HS-27A (cell line): ENCODE measurements at places on chromosomes 3 and 15.

- DNase-seq, result no peak
These were observed 156.6 kb upstream of the SLC24A5 start for GRCh38 chr15:47964229-47964628.

- no peak for DNase-seq
These were observed 26.7 kb downstream of the KLHL24 start for GRCh38 chr3:183662099-183662498.

GRCh38 chr15:65981837-65982626, 112.7 kb downstream of the RAB11A start:
- no peak for DNase-seq

DNA sequence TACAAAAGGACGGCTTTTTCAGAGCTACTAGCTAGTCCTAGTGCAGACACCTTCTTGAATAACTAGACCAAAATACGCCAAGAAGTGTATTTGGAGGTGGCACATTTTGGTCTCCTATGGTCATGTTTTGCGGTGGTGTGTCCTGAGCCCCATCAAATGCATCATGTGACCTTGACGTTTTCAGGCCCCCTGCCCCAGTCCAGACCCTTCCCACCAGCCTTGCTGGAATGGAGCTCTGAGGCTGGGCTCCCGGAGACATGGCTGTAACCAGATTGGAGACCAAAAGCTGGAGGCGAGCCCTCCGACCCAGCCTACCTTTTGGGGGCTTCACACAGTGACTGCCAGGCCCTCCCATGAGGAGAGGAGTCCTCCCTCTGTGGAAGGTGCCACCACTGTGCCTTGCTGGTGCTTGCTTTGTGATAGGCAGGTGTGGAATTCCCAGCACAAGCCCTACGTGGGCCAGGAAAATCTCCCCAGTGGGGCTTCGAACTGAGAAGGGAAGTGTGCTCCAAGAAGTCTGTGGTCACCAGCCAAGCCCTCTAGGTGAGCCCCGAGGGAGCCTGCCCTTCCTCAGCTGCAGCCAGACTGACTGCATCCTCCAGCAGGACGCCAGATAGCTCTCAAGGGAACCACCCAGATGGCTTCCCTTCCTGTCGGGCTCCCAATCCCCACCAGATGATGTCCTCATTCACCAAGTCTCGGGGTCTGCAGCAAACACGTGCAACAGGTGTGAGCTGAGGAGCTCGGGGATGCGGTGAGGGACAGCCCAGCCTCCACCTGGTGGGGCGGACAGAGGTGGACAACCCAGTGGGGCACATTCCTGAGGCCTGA, 126.2 kb downstream of the ASB7 start:
- no peak for DNase-seq

DNA sequence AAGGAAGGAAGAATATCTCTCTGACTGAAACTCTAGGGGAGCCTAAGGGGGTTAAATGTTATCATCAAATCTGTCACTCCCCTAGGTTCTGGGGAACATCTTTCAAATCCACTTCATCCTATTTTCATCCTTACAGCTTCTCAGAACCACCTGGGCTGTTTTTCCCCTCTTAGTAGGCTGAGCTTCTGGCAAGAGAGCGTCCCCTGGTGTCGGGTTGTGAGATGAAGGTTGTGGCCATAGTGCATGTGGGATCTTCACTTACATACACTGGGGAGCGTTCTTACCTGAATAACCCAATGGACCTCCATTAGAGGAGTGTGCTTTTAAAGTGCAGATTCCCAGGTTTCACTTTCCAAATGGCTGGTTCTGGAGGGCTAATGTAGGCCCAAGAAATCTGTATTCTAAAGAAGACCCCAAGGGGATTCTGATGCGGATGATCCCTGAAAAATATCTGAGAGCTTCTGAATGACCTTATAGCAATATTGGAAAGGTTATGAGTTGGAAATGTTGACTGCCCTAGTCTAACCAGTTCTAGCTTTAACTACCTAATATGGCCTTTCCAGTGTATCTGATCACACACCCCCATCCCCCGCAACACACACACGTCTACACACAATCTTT, 663.7 kb downstream of the AGBL1 start:
- peak; percentile 17 for DNase-seq

- DNase-seq, result no peak
These were observed 7.4 kb downstream of the APPL1 start for GRCh38 chr3:57234613-57235575.

- no peak for DNase-seq
These were observed 74.4 kb upstream of the CTDSPL start for GRCh38 chr3:37787153-37787867.

GRCh38 chr3:134079761-134080160, 50.0 kb upstream of the SLCO2A1 start:
- DNase-seq, result no peak

DNA sequence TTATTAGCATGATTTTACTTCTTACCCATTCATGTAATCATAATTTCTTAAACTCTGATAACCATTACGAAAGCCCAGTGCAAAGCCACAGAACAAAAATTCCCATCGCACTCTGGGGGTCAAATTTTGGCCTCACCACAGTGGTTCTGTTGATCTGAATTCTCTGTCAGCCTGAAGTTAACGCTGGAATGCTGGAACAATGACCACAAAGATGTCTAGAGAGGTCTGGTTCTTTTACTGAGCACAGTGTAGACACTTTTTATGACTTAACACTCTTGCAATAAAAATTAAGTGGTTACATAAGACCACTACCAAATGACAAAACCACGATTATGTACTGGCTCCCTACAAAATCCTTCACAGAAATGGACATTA, 94.7 kb downstream of the PDZRN3 start:
- DNase-seq, result peak; percentile 31

DNA sequence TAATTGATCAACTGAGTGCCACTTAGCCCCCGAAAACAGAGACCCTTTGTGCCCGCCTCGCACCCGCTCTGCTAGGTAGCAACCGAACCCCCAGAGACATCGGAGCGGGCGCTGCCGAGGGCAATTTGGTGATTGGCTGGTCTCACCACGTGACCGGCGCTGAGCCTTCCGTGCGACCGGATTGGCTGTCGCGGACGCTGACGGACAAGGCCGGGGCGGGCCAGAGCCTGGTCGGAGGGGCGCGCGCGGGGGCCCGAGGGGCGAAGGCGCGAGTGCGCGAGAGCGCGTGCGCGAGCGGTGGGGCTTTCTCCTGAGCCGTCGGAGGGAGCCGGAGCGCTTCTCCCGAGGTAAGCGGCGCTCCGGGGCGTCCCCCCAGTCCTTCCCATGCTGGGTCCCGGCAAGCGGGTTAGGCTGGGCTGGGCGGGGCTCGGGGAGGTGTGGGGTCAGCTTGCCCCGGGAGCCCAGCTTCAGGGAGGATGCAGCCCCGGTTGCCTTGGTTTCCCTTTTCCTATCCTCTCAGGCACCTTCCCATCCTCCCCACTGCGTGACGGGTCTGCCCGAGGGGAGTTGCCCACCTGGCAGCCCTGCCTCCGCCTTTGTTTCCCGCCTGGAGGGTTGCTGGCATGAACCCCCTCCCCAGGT, at the start of gene TMEM108:
TMEM108 (plus strand) TSS at position 303 of the 642 bp plus-strand sequence.
- no peak for DNase-seq

DNA sequence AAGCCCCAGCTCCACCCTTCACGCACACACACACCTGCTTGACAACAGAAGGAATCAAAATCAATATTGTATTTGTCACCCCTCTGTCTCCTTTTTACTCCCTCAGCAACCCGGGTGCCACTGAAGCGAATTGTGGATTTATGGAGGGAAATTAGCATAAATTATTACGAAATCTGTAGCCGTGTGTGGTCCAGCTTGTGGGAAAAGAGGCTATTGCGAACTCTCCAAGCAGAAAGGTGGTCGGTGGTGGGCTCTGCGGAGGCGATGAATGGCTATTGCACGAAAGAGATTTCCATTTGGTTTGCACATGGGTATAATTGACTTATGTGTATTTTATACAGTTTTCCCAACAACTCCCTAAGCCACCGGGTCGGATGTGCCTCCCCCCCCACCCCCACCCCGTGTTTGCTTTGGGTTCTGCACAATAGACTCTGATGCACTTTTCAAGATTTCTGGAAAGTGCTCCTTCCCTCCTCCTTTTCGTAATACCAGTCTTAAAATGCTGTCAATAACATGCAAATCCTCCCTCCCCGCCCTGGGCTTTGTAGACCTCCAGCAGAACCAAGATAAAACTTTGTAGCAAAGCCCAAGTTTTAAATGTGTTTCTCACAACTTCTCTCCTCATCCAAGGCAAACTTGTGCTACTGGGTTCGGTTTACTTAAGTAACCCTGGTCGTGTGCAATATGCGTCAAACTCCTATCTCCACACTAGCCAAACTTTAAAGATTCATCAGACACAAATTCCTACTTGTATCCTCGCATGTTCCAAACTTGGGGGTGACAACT, 3.1 kb upstream of the FOXB1 start:
- no peak for DNase-seq

DNA sequence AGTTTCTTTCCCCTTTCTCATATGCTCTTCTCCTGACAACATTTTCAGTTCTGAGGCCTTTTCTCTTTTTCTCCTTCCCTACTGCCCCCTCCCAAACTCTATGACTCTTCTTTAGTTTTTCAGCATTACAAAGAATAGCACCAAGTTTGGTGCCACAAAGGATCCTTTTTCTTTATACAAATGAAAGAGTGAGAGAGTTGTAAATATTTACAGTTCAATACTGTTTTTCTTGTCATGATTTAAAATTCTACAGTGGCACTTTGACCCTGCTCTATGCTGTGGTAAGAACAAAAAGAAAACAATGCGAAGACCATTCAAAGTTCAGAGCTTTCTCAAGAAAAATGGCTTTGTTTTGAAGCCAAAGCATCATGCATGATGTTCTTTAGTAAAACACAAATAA, 667.9 kb upstream of the SGO1 start:
- no peak for DNase-seq

GRCh38 chr15:59636184-59636583, 21.1 kb downstream of the GTF2A2 start:
- DNase-seq, result no peak

DNA sequence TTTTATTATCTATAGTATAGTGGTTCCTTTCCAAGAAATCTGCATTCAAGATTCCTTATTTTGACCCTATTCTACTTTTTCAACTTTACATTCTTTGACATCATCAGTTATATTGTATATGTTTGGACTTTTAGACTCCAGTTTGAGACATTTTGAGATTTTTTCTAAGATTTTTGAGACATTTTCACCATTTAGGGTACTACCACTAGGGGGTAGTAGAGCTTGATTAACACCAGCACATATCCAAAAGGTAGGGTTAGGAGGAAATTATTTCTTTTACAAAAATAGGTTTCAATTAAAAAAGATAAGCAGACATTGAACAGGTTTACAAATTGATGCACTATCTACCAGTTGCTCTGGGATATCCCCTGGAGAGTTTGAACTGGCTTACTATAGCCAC, 262.5 kb downstream of the SCAPER start:
- DNase-seq, result no peak

GRCh38 chr3:120568598-120568997, 27.5 kb upstream of the NDUFB4 start:
- no peak for DNase-seq

DNA sequence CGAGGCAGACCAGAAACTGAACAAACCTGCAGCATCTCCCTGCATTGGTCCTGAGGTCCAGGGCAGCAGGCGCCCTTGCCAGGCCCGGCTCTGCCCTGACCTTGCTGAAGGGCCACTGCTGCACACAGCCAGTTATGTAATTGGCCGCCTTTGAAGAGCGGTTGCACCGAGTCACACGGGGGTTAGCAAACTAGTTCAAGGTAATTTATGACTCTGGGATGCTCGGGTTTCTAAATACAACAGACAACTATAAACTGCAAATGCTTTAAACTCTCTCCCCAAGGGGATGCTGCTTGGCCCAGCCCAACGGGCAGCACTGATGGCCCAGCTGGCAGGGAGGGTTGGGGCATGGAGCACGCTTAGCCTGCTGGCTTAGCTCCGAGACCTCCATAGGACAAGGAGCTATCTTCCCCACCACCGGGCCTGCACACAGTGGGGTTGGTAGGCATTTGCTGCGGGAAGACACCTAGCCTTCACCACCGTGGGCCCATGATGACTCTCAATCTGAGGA, 60.3 kb upstream of the IQSEC1 start:
- no peak for DNase-seq

GRCh38 chr15:66065325-66065724, 188.2 kb downstream of the MEGF11 start:
- DNase-seq, result no peak

DNA sequence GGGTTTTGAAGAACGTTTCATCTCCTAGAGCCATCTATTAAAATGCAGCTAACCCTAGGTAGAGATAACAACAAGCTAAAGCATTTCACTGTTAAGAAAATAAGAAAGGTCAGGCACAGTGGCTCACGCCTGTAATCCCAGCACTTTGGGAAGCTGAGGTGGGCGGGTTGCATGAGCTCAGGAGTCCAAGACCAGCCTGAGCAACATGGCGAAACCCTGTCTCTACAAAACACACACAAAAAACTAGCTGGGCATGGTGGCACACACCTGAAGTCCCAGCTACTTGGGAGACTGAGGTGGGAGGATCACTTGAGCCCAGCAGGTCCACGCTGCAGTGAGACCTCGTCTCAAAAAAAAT, 5.4 kb upstream of the TBC1D5 start:
- no peak for DNase-seq

DNA sequence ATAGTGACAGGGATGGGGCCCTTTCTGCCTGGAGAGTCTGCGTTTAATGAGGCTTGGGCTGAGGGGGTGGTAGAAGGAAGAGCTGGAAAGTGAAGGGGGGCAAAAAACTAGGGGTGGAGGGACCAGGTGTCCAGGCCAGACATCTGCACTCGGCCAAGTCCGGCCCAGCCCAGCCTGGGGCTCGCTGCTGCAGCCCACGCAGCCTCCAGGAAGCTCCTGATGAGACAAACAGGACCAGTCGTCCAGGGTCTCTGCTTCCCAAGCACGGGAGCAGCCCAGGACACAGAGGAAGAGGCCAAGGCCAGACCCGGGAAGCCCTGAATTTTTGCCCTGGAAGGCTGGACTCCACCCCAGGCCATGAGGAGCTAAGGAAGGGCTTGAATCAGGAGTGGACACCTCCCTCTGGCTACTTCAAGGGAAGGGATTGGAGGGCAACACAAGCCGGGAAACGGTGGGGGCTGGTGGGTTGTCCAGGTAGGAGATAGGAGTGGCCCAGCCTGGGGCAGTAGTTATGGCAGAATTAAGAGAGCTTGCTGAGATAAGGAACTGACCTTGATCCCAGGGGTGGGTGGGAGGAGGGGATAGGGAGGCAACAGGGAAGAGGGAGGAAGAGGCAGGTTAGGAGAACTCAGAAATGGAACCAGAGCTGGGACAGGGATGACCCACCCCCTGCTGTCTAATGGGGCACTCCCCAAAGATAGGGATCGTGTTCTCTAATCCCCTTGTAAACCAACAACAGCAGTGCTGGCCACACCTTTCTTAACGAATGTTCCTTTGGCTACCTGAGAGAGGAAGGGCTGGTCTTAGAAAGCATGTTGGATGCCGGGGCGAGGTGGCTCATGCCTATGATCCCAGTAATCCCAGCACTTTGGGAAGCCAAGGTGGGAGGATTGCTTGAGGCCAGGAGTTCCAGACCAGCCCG, 89.5 kb downstream of the ANP32A start:
- no peak for DNase-seq

GRCh38 chr15:37984368-37984767, 49.9 kb downstream of the TMCO5A start:
- DNase-seq, result no peak
